ENCODE measurements at places on chromosomes 2 and 18. TPM values are rescaled to one million over a fixed set of nuclear protein-coding genes. Genes with fewer than 3 reads are reported as not detected.

GRCh38 chr2:205193836-205194228, 488.5 kb upstream of the NRP2 start:
- no peak for DNase-seq
- H3K36me3 ChIP-seq: no peaks in the 10 kb centered on the region
- no peak overlapping the region for H3K4me3 ChIP-seq
- H3K27me3 ChIP-seq: no peaks in the 10 kb centered on the region
- H3K4me1 ChIP-seq: peaks cover 13% of the 10 kb centered on the region

DNA sequence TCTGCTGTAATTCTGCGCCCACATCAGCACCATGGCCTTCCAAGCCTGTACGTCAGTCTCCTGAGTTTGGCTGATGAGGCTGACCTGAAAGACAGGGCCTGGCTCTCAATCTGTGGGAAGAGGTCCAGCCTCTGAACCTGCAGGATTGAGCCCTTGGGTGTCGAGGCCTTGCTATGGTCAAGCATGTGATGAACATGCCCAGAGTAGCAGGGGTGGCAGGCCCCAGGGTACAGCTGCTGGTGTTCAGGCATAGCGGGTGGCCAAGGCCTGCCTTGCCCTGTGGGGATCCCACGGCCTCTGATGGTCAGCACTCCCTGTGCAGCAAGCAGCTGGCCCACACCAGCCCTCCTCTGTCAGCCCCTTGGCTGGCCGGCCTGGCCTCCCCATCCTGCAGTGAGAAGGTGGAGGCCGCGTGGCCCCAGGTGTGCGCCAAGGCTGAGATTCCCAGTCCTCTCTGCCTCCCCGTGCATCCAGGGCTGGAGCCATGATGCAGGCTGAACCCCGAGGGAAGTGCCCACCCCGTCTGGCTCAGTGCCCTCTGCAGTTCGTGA, 298.4 kb downstream of the NDUFA10 start:
- no peak for DNase-seq
- H3K27ac ChIP-seq: no peak overlapping the region
- H3K4me1 ChIP-seq: no peaks in the 10 kb centered on the region
- peaks cover 13% of the 10 kb centered on the region for H3K27me3 ChIP-seq

The CHRNG gene
- 36.6 TPM for total RNA-seq

DNA sequence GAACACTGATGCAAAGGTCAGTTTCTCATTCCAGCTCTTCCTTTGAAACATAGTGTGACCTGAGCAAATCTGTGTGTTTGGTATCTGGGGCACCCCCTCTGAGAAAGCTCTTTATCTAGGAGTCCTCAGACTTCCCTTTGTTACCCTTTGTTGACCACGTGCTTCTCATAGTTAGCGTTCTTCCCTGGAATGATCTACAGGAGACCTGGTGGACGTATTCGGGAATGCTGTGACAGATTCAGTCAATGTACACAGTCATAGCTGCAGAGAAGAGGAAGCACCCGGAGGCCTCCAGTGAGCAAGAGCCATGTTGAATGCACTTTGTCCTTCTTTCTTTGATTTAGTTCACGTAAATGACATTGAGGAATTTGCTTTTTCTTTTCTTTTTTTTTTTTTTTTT, 10.7 kb upstream of the CHMP1B start:
- H3K27me3 ChIP-seq: no peaks in the 10 kb centered on the region
- peaks cover 5% of the 10 kb centered on the region for H3K4me1 ChIP-seq
- no peak overlapping the region for H3K27ac ChIP-seq
- no peak overlapping the region for H3K4me3 ChIP-seq
- no peak for DNase-seq
- H3K36me3 ChIP-seq: no peaks in the 10 kb centered on the region

GRCh38 chr2:17136231-17136630, 382.0 kb downstream of the RAD51AP2 start:
- H3K36me3 ChIP-seq: no peaks in the 10 kb centered on the region
- no peaks in the 10 kb centered on the region for H3K27me3 ChIP-seq
- no peaks in the 10 kb centered on the region for H3K4me1 ChIP-seq

- no peak for DNase-seq
- H3K27me3 ChIP-seq: no peaks in the 10 kb centered on the region
- H3K27ac ChIP-seq: no peak overlapping the region
- no peaks in the 10 kb centered on the region for H3K36me3 ChIP-seq
- H3K4me3 ChIP-seq: no peak overlapping the region
- H3K4me1 ChIP-seq: no peaks in the 10 kb centered on the region
Measured at GRCh38 chr2:139946690-139947089, 1166.5 kb upstream of the NXPH2 start.

DNA sequence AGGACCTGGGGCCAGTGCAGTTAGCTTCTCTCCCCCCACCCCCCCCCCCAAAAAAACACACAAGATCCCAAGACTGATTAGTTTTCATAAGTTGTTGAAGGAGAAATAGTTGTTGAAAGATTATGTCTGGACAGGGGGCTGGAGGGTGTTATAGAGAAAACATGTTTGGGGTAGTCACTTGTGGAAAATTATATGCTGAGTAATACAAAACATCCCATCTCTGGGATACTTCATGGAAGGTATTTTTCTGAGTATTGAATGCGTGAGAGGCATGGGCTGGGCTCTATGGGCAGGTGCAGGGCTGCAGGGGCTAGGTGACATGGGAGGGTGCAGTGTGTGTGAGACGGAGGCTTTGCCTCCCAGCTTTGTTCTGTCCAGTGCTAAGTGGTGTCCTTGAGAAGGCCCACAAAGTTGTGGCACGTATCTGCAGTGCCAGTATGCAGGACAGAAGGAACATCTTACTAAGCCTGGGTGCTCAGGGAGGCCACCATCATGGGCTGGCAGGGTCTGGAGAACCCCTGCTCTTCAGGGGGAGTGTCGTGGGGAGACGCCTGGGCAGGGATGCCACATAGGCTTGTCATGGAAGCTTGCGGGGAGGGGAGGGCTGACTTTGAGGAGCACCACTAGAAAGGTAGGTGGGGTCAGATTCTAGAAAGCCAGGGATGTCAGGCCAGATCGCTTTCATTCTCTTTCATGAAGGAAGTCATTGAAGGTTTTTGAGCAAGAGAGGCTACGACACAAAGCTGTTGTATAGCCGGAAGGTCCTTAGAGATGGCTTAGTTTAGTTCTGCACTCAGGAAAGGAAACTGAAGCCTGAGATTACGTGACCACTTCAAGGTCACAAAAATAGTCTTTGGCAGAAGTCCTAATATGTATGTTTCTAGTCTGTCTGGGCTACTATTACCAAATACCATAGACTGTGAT, 232.0 kb downstream of the LDLRAD4 start:
- no peak for DNase-seq
- no peak overlapping the region for H3K4me3 ChIP-seq
- no peaks in the 10 kb centered on the region for H3K27me3 ChIP-seq

DNA sequence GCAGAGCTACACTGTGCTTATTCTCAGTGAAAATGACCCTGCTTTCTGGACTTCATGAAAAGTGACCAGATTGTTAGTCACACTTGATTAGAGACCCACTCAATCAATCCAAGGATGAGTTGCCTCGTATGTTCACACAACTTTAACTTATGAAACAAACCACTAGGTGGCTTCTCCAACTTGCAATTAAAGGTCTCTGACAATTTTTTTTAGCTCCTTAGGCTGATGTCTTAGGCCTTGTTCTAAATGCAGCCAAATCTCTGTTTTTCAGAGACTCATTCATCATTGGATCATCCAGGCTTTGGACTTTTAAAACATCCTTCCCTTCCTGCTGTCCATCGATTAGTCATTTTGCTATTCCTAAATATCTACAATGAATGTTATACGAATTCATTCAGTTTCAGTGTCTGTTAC, 63.4 kb downstream of the MREG start:
- no peaks in the 10 kb centered on the region for H3K36me3 ChIP-seq
- no peak overlapping the region for H3K4me3 ChIP-seq
- DNase-seq: peak; percentile 67

The GIGYF2 gene
- 97.2 TPM for total RNA-seq

The WDPCP gene
- 14.7 TPM for total RNA-seq

The FOXI3 gene
- not detected for total RNA-seq

GRCh38 chr2:231392431-231393148, 2.9 kb upstream of the B3GNT7 start:
- no peak for DNase-seq
- peaks cover 9% of the 10 kb centered on the region for H3K4me1 ChIP-seq
- H3K36me3 ChIP-seq: no peaks in the 10 kb centered on the region

The REG1A gene
- not detected for total RNA-seq

DNA sequence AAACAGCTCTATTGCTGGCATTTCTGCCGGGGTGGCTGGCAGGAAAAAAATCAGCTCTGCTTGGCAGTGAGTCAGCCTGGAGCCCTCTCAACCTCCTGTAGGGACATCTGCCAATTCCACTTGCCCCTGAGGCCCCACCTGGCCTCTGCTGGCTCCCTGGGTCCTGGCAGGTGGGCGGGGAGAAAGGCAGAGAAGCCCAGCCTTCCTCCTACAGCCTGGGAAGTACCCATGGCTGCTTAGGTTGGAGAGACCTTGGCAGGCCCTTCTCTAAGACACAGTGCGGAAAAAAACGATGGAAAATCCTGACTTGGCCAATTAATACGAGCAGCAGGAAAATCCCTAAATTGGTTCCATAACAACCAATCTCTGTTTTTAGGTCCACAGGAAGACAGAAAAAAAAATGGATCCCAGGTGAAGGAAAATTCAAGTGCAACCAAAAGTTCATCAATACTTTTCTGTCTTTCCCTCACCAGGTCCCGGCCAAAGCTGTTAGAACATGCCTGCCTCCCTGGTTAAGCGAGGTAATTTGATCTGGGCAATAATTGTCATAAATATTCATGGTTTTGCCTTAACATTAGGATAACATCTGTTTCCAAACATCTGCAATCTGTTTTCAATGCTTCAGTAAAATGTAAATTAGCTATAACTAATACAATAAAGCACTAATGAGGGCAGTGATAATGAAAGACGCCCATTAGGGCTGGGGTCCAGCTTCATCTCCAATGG, 245.9 kb downstream of the TFCP2L1 start:
- no peak overlapping the region for H3K27ac ChIP-seq
- DNase-seq: peak; percentile 24
- H3K36me3 ChIP-seq: no peaks in the 10 kb centered on the region
- H3K27me3 ChIP-seq: 0 out of 2 replicates have a peak, but pooled peaks cover 3% of the 10 kb centered on the region
- H3K4me3 ChIP-seq: no peak overlapping the region
- H3K4me1 ChIP-seq: peaks cover 9% of the 10 kb centered on the region

DNA sequence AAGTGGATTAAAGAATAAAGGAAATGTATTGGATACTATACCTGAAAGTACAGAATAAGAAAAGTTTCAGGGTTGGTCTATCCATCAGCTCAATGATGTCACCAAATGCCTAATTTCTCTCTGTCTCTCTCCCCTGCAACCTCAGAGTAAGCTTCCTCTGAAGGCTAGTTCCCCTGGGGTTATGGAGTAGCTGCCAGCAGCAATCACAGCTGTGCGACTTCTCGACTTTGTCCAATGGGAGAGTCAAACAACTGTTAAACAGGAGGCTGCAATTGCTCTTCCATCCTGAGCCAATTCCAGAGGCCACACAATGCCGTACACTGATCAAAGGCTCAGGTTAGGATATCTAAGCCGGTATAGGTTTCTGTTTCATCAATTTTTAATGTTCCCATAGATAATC, 95.3 kb upstream of the FANCL start:
- no peak overlapping the region for H3K4me3 ChIP-seq
- no peaks in the 10 kb centered on the region for H3K4me1 ChIP-seq
- H3K27ac ChIP-seq: no peak overlapping the region
- no peaks in the 10 kb centered on the region for H3K27me3 ChIP-seq
- H3K36me3 ChIP-seq: no peaks in the 10 kb centered on the region

Measured in SJCRH30 (cell line).